ENCODE measurements at places on chromosomes 12 and 14. TPM values are rescaled to one million over a fixed set of nuclear protein-coding genes. Genes with fewer than 3 reads are reported as not detected.

DNA sequence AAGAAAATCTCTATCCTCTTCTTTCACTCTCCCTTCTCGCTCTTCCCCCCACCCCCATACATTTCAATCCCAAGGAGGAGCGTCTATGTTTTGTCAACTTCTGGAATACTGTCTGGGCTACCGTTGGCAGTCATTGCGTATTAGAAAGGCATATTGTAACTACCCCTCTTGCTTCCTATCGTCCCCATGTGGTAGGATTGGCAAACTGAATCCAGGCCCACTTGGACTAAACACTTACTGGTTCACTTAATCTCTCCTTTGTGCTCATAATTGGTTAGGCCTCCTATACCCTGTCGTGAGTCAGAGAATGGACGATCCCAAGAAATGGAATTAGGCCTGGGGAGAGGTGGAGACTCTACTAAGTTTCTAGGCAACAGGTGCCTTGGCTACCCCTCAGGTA is 68.8 kb upstream of the SLC8A3 start:
- DNase-seq, result no peak

- no peak for DNase-seq
Observed at GRCh38 chr12:101793401-101793800, 37.4 kb downstream of the GNPTAB start.

- DNase-seq, result no peak
Observed at GRCh38 chr14:92540472-92541048, 27.0 kb downstream of the RIN3 start.

DNA sequence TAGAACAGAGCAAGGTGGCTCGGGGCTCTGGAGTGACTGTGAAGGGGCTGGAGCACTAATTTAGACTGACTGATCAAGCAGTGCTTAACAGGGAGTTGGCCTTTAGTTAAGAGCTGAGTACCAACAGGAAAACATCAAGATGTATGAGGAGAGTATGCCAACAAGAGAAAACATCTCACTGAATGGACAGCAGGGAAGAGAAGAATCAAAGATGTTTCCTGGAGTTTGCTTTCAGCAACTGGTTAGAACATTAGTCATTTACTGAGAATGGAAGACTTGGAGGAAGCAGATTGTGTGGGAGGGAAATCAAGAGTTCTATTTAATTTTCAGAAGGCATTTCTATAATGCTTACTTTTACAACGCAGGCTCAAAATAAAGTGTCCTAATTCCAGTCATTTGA is 259.3 kb downstream of the ADAMTS20 start:
- DNase-seq, result no peak

GRCh38 chr12:124369055-124369826 is 74.3 kb downstream of the RFLNA start:
- no peak for DNase-seq

GRCh38 chr14:30445852-30446251 is 113.1 kb upstream of the G2E3 start:
- no peak for DNase-seq

- DNase-seq, result no peak
Observed at GRCh38 chr14:93838238-93838637, 50.0 kb upstream of the PRIMA1 start.

GRCh38 chr12:28223025-28223554 is 32.8 kb downstream of the CCDC91 start:
- DNase-seq, result no peak

DNA sequence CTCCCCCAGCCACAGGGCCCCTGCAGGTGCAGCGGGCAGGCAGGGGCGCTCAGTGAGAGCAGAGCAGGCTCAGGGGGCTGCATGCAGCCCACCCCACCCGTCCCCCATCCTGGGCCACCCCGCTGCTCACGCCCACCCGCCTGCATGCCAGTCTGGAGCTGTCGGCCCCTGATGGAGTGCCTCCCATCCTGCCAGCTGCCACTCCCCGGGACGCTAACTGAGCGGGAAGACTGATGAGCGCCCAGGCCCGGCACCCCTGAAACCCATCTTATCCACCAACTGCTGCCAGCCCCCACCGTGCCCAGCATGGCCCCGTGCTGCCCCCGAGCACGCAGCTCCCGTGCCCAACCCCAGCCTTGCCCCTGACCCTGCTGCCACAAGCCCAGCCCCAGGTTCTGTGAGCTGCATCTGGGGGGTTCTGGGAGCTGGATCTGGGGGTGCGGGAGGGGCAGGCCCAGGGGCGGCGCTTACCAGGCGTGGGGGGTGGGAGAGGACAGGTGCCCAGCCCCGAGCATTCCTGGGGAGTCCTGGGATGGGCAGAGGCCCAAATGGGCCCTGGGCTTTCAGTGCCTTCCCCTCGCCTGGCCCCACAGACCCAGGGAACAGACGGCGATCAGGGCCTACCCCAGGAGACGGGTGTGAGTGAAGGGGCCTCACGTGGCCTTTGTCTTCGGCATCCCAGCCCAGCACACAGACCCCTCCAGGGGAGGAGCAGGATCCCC is 13.3 kb downstream of the AKT1 start:
- no peak for DNase-seq

- DNase-seq, result no peak
Observed at GRCh38 chr12:56377310-56377988, 14.8 kb upstream of the APOF start.

GRCh38 chr12:103207936-103208335 is 250.5 kb downstream of the ASCL1 start:
- no peak for DNase-seq

DNA sequence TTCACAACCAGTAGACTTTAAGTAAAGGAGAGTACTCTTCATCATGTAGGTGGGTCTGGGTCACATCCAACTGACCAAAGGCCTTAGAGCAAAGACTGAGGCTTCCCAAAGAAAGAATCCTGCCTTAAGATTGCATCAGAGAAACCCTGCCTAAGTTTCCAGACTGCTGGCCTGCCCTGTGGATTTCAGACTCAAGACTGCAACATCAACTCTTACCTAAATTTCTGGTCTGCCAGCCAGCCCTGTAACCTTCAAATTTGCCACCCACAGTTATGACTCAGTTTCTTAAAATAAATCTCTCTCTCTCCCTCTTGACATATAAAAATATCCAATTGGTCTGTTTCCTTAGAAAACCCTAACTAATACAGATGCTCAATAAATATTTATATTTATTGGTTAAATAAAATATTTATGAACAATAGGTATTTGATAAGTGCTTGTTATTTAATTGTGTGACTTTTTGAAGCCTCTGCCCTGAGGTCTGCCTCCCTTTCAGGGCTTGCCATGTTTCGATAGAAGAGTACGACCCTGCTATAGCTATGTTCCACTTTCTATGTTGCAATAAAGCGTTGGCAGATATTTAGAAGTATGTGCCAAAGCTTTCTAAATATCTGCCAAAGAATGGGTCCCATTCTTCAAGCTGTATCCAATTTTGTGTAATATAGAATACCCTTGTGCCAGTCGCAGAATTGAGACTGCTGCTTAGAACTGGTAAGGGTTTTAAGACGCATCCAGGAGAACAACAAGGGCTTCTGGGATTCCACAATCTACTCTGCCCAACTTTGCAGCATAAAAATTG is 65.7 kb downstream of the TMEM30B start:
- DNase-seq, result no peak

DNA sequence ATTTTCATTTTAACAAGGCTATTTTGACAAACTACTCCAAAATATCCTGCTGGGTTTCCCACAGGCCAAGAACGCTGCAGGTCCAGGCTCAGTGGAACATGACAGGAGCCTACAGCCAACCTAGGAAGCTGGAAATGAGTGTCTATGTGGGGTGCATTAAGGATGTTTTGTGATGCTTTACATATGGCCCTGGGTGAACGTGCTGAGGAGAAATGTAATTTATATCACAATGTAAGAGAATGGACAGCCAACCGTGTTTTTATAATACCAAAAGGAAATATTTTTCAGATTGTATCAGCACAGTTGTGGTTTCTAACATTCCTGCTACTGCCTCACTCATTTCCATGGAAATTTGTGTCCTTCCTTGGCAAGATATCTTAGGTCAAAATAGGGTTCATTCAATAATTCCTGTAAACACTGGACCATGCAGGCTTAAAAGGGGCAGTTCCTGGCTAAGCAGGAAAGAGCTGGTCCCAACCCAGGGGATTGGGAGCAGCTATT is 51.5 kb downstream of the ST8SIA1 start:
- no peak for DNase-seq

DNA sequence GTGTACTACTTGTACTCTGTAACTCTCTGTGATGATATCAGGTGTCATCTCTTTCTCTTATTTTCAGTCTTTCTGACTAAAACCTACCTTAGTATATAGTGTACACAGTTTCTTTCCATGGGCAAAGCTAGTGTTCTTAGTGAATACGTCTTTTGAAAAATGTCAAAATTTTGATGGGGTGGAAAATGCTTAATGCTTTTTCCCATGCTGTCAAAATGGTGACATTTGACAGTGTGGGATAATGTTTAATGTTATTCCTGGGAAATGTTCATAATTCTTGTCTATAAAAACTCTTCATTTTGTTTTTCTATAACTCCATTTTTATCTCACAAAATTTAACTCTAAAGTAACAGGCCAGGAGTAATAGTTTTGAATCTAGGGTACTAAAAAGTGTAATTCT is 742.7 kb upstream of the FOXG1 start:
- DNase-seq, result no peak

GRCh38 chr12:130212384-130212989 is 50.2 kb downstream of the FZD10 start:
- no peak for DNase-seq

DNA sequence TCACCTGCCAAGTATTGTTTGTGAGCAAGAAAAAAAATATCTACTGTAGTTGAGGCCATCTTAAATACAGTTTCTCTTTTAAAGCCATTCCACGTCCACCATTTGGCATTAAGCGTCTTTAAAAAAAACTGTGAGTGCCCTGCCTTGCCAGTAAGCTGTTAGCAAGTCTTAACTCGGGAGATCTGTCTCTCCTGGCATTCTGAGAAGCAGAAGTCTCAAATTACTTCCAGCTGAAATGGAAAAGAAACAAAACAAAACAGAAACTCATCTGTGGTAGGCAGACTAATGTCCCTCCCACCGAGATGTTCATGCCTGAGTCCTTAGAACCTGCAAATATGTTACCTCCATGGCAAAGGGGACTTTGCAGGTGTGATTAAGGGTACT is 126.2 kb downstream of the CRADD start:
- DNase-seq, result no peak

GRCh38 chr12:11658791-11659190 is 9.3 kb downstream of the ETV6 start:
- DNase-seq, result no peak

GRCh38 chr14:104870368-104871144 is 5.5 kb downstream of the CEP170B start:
- DNase-seq, result no peak

GRCh38 chr14:56088941-56089340 is 29.3 kb upstream of the PELI2 start:
- no peak for DNase-seq

GRCh38 chr12:132503618-132504204 is 13.8 kb downstream of the FBRSL1 start:
- no peak for DNase-seq

- DNase-seq, result no peak
Observed at GRCh38 chr12:131984334-131984733, 34.6 kb downstream of the EP400 start.

DNA sequence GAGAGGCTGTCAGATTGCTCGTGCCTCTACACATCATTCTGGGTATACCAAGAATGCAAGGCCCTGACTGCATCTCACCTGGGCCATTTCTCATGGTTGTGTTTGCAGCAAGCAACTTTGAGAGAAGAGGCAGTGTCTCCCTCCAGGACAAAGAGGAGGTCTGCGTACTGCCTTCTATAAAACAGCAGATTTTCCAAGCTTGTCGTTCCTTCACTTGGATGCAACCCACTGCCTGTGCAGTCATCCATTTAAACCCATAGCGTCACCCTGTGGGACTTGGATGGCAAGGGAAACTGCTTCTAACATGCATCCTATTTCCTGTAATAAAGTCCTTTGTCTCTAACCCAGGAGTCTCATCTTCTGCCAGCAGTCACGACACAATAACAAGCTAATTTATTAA is 1.3 kb downstream of the POMT2 start:
- DNase-seq, result no peak

DNA sequence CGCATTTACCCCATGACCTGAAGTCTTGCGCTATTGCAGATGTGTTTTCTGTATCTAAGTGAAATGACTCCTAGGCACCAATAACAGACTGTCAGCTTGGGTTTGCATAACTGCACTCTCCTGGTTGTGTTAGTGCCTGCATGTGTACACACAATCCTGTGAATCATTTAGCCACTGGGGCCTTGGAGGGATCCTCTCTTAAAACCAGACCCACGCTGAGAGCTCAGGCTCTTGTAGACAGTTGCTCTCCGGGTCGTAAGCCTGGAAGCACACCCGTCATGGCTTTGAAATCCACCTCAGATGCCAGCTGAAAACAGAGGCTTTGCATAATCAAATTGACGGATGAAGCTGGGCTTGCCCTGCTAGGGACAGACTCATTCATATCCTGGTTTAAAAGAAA is 79.2 kb upstream of the RBM19 start:
- DNase-seq, result no peak

DNA sequence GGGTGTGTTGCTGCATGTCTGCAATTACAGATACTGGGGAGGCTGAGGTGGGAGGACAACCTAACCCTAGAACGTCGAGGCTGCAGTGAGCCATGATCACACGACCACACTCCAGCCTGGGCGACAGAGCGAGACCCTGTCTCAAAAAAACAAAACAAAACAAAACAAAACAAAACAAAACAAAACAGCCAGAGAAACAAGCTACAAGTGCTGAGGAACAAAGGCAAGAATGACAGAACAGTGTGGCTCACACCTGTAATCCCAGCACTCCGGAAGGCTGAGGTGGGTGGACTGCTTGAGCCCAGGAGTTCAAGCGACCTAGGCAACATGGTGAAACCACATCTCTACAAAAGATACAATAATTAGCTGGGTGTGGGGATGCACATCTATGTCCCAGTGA is 38.0 kb upstream of the SRP54 start:
- DNase-seq, result no peak

GRCh38 chr12:95553197-95553943 is 2.1 kb upstream of the USP44 start:
- DNase-seq, result no peak

GRCh38 chr12:108241986-108242703 is 97.0 kb downstream of the CMKLR1 start:
- no peak for DNase-seq

- DNase-seq, result no peak
Observed at GRCh38 chr14:92413379-92413778, 90.4 kb downstream of the SLC24A4 start.

GRCh38 chr12:50734409-50735263 is 29.3 kb upstream of the ATF1 start:
- no peak for DNase-seq

- DNase-seq, result no peak
Observed at GRCh38 chr12:16392846-16393535, 45.5 kb downstream of the MGST1 start.

Gene LMNTD1
- polyA plus RNA-seq, result 0.21 TPM

Gene IL31
- polyA plus RNA-seq, result not detected

Gene BDKRB2
- polyA plus RNA-seq, result 2.8 TPM

Gene GOLT1B
- 37.5 TPM for polyA plus RNA-seq

Gene ALDH1L2
- 0.72 TPM for polyA plus RNA-seq

Gene ETFBKMT
- polyA plus RNA-seq, result 5.4 TPM

Gene SLC2A14
- polyA plus RNA-seq, result 0.68 TPM

Gene SLC8A3
- polyA plus RNA-seq, result 0.37 TPM

Gene CRACR2A
- polyA plus RNA-seq, result 1.4 TPM

Gene TTC6
- 0.73 TPM for polyA plus RNA-seq

Gene KRT6C
- polyA plus RNA-seq, result not detected

Gene CLEC14A
- polyA plus RNA-seq, result 16.2 TPM

Gene SLC15A4
- polyA plus RNA-seq, result 29.2 TPM

Gene CCDC88C
- polyA plus RNA-seq, result 28.8 TPM

Gene MYO1H
- polyA plus RNA-seq, result 2.0 TPM

Gene EGLN3
- polyA plus RNA-seq, result 13.0 TPM

Gene ARPC3
- 280 TPM for polyA plus RNA-seq

All from left renal cortex interstitium (tissue), 4 donors.